AG09319 (cell line): ENCODE measurements at places on chromosomes 4 and X.

DNA sequence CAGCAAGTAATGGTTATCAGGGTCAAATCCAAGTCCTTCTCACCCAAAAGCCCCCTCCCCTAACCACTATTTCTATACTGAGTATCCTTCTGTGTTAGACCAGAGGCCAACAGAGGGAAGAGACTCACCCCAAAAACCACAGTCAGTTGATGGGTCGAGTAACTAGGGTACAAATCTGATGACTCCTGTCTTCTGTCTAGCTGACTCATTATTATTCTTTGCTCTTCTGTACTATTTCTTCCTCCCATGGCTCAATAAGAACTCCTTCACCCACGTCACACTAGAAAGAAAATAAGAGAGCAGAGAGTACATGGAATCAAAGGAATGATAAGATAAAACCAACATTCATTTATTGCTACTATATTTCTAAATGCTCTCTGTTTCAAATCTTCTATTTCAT is 2.0 kb downstream of the RAB40A start:
- DNase-seq: no peak

DNA sequence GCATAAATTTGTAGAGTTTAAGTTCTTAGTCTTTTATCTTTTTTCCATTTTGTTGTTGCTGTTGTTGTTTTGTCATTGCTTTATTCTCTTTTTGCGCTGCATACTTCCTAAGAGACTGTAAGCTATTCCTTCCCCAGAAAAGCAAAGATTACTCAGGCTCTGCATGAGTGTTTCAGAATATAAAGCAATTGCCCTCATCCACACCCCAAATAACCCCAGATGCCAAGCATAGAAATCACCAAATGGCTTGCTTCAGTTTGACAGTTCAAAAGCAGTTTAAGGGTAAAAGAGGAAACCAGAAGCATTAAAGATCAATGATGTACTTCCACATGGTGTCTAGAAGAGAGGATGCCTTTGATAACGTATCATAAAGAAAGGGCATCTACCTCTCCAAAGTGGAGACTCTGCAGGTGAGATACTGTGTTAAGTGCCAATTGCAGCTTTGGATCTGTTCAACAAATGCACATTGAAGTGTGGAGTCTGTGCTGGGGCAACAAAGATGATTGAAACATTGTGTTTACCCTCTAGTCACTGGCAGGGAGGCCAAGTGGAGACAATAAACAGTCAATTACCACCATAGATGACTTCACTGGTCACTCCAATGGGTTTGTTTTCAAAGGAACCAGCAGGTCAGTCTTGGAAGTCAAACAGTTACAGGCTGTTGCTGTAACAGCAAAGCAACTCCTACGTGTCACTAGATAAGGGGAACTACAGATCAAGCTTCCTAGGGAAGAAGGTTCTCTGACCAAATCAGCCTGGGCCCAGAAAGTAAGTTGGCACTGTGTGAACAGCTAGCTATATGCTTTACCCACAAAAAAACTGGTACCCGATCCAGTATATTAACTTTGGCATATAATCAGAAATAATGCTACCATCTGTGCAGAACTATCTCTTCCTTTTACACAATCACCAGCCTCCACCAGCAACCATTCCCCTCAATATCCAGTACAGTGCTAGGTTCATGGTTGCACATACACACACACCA is 40.6 kb upstream of the IL21 start:
- no peak for DNase-seq

- no peak for DNase-seq
These were observed 11.6 kb downstream of the PDZD4 start for GRCh38 chrX:153818571-153819383.

GRCh38 chr4:148795156-148795864 is 353.1 kb upstream of the NR3C2 start:
- DNase-seq: no peak

GRCh38 chr4:15234116-15234855 is 193.5 kb upstream of the C1QTNF7 start:
- no peak for DNase-seq

DNA sequence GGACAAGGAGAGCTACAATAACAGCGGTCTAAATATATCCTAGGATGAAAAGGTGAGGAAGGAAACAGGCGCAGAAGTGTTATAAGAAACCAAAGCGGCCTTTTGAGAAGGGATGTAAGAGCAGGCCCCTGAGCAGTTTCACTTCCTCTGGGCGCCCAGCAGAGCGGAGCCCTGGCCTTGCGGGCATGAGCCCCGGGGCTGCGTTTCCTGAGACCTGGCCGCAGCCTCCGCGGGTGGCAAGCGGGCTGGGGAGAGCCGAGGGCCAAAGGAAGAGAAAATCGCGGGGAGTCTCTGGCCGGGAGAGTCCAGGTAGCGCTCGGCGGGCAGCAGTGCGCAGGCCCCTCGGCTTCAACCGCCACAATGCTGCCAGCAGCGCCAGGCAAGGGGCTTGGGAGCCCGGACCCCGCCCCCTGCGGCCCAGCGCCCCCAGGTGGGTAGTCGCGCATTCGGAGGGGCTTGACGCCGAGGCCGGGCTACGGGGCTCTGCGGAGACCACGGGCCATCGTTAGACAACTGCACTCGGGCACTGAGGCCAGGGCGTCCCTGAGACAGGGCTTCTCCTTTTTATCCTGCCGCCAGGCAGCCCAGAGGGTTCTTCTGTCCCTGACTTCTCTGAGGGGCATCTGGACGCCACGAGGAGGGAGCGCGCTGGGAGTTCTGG is at the start of gene BANK1:
BANK1 (plus strand) TSS at position 210 of the 661 bp plus-strand sequence; CDS start at position 361, 151 bp downstream.
- DNase-seq: no peak

- no peak for DNase-seq
These were observed 3.5 kb downstream of the PNCK start for GRCh38 chrX:153669901-153670731.

DNA sequence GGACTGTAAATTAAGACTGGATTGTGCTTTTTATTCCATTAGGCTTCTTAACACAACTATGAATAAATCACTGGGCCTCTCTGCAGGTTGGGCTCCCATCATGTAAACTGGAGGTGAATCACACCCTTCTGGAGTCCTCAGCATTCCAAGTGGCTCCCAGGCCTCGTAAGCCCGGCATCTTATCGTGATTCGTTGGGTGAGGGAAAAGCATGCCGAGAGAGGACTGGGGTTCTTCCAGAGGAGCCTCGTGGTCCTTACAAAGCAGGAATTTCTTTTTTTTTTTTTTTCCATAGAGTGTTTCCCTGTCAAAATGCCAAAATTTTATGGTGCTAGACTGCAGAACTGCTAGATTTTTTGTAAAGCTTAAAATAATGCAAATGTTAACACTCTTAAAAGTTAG is 20.0 kb downstream of the CLDN22 start:
- no peak for DNase-seq

DNA sequence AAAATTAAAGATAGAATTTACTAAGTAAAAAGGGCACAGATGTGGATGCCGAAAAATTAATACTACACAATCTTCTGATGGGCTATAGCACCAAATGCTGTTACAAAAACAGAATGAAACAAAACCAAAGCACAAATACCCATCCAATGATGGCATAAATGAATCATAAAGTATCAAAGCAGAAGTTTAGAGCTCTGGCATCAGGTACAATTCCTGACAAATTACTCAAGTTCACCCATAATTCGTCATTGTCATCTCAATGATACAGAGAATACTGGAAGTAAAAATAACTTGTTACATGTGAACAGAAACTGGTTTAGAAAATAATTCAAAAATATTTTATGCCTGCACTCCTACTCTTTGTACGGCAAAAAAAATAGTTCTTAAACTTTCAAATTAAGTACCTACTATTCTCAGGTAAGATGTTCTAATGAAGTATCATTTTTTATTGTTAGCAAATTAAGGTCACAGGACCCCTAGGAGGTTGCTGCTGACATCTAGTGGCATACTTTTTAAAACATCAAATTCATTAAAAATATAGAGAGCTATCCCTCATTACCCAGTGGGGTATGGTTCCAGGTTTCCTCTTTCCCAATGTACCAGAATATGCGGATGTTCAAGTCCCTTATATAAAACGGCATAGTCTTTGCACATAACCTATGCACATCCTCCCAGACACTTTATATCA is 126.1 kb downstream of the INPP4B start:
- no peak for DNase-seq

- DNase-seq: no peak
These were observed 81.1 kb downstream of the ENPP6 start for GRCh38 chr4:184136525-184136924.

GRCh38 chr4:84258905-84259830 is 239.9 kb downstream of the NKX6-1 start:
- DNase-seq: no peak

GRCh38 chrX:141619336-141619735 is 29.8 kb downstream of the SPANXA2 start:
- DNase-seq: no peak

- DNase-seq: no peak
These were observed 5.0 kb downstream of the TRIM75 start for GRCh38 chr4:165058666-165059065.

GRCh38 chr4:103099691-103100392 is at the start of gene BDH2:
Gene BDH2, minus strand, starts transcription at chr4:103099834. Its CDS starts 3,580 bp downstream, at chr4:103096254.
- peak; percentile 90 for DNase-seq

DNA sequence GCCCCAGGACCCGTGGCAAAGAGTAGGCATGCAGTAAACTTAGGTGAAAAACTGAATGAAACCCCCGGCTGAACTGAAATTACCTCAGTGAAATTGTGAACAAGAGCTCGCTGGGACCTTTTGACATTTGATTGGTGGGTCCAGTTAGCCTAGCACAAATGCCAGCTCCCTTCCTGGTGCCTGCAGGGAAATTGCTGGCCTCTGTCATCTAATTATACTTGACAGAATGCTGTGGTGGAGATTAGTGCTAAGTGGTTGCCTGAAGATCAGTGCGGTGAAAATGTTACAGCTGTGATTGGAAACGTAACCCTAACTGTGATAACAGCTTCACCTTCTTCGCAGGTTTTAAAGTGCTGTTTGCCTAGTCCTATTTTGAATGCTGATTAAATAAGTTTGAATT is 43.0 kb downstream of the ADD1 start:
- DNase-seq: no peak

DNA sequence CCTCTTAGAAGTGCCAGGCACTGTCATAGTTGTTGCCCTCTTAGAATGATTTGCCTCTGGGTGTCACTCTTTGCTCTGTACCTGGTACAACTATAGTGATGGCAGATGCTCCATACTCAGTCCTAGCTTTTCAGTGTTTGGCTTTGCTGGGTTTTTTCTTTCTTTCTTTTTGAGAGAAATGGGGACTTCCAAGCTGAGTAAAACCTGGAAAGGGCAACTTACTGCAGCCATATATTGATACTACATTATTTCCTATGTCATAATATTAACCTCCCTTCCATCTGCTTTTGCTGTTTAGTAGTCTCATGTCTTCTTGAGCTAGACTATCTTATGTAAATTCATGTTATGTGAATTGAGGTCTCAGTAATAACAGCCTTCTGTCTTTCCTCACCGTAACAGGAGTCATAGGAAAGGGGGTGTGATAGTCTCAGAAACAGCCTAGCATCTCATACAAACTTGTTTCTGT is 49.0 kb downstream of the NIPAL1 start:
- no peak for DNase-seq

DNA sequence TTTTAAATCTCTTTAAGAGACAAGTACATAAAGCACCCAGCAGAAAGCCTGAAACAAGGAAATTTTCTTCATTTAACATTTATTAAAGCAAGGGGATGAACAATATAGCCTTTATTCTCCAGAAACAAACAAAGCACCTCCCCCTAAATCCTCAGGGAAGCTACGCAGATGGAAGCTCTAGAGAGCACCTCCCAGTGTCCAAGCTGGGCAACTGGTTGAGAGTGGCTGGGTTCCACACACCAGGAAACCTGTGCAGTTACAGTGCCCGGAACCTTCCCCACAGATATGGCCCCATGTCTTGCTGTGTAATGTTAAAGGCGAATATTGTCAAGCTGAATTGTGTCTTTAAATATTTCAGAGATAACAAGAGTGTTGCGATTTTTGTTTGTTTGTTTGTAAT is 8.9 kb upstream of the TRIML1 start:
- DNase-seq: no peak

GRCh38 chrX:96770315-96770714 is 85.7 kb downstream of the DIAPH2 start:
- no peak for DNase-seq

DNA sequence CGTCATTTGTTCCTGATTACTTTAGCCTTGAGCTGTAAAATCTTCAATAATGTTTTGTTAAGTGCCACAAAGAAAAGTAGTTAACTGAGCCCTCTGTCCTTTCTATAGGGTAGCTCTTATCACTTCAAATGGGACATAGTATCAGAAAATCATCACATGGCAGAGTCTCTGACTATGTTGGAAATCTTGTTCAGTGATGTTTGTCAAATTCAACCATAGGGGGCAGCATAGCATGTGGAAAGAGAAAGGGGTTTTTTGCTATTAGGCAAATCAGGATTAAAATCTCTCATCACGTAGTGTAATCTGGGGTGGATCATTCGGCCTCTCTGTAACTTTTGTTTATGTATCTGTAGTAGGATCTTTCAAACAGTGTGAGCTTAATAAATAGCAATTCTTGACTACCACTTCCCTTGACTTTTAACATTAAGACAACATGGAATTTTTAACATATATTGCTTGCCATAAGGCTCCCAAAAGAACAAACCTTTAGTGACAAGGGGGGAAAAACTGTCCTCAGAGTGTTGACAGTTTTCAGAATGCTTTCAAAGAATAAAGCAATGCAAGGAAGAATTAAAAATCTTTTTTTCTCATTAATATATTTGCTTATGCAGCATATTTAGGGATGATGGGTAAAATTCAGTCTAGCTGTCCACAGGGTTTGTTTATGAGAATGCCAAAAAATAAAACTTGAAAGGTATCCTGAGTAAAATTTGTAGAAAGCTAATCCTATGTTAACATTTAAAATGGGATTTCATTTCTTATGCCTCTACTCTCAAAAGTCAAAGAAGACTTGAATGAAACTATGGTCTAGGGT is 127.2 kb downstream of the FBXW7 start:
- DNase-seq: no peak

GRCh38 chrX:118523920-118524319 is 28.3 kb downstream of the DOCK11 start:
- no peak for DNase-seq

- DNase-seq: no peak
These were observed 8.3 kb upstream of the MAP7D3 start for GRCh38 chrX:136259543-136259942.

GRCh38 chrX:14573161-14573560 is 43.8 kb downstream of the GLRA2 start:
- DNase-seq: no peak

- no peak for DNase-seq
These were observed 12.1 kb downstream of the LETM1 start for GRCh38 chr4:1843852-1844251.

DNA sequence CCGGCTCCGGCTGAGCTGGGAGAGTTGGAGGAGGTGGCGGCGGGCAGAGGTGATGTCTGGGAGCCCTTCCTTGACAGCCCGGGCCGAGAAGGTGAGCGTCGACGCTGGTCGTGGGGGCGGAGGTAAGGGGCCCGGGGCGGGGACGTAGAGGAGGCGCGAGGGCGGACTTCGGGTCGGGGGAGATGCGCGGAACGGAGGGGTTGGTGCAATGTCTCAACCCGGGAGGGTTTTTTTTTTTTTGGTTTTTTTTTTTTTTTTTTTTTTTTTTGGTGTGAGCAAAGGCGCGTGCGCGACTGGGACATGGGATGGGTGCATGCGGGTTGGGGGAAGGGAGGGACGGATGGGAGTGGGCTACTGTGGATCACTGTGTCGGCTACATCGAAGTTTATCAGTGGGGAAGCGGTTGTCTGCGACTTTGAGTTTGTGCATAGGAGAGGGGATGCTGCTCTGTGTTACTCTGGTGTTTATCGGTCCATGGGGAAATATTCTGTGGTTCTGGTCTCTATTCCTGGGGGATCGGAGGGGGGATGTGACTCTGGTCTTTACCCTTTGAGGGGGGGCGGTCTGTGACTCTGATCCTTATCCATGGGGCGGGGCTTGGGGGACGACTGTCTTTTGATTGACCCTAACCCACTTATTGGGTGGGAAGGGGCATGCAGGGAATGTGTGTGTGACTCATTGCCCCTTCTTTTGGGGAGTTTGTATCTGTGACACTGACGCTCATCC is 537 bp downstream of the RBM10 start:
- DNase-seq: no peak
